Mesothelial cell of epicardium (in vitro differentiated cells): ENCODE measurements at places on chromosomes 4 and X. TPM values are rescaled to one million over a fixed set of nuclear protein-coding genes. Genes with fewer than 3 reads are reported as not detected.

The CDS1 gene
- total RNA-seq, result 18.7 to 20.2 TPM (median 18.7 TPM) in 3 replicates

- H3K27me3 ChIP-seq, result peaks cover 2% of the 10 kb centered on the region
- H3K4me3 ChIP-seq, result no peak overlapping the region
- H3K36me3 ChIP-seq, result no peaks in the 10 kb centered on the region
- peaks cover 28% of the 10 kb centered on the region for H3K4me1 ChIP-seq
- no peak overlapping the region for H3K27ac ChIP-seq
- DNase-seq, result no peak
These were observed 19.6 kb upstream of the SOD3 start for GRCh38 chr4:24775750-24776149.

GRCh38 chrX:21632027-21632426, 26.1 kb downstream of the KLHL34 start:
- no peak overlapping the region for H3K4me3 ChIP-seq
- H3K36me3 ChIP-seq, result peaks cover 12% of the 10 kb centered on the region
- no peaks in the 10 kb centered on the region for H3K27me3 ChIP-seq
- no peak for DNase-seq
- H3K4me1 ChIP-seq, result no peaks in the 10 kb centered on the region
- no peak overlapping the region for H3K27ac ChIP-seq

The FBXW7 gene
- total RNA-seq, result 41.2 to 46.4 TPM (median 45.9 TPM) in 3 replicates

The PPP2R3B gene
- 63.0 to 65.5 TPM (median 65.2 TPM) in 3 replicates for total RNA-seq

The NAP1L5 gene
- total RNA-seq, result 4.4 to 4.9 TPM (median 4.7 TPM) in 3 replicates

DNA sequence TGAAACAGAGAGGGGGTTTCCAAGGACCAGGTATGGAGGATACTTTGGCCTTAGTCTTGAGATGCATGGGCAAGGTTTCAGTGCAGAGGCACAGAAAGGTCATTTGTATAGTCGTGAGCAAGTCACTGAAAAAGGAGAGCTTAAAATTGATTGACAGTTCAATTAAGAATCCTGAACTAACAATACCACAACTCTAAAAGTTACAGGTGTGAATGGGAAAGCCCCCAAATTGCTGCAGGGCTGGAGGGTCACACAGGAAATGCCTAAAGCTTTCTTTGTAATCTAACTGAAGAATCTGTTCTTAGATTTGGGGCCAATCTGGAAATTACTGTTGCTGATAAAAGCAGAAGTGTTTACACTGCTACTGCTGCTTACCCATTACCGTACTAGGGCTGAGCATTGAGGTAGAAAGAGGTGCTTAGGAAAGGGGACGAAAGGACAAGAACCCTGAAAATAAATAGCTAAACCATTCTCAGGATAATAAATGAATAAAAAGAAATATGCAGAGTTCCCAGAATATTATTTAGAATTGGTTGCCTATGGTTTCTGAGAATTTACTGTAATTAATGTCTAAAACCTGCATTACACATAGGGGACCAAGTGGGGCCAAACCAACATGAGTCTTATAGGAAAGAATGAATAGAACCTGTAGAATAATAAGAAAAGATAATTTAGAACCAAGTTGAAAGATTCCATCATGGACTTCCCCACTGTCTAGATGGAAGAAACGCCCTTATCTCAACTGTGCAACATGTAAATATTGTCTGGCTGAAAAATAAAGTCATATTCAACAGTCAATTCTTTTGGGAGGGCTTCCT, 91.9 kb upstream of the PPP1R2C start:
- no peaks in the 10 kb centered on the region for H3K36me3 ChIP-seq
- H3K4me1 ChIP-seq, result no peaks in the 10 kb centered on the region
- no peak overlapping the region for H3K27ac ChIP-seq
- no peak for DNase-seq
- H3K4me3 ChIP-seq, result no peak overlapping the region
